NCI-H446 treated with DMSO at 0.1 percent for 48 hours (cell line): ENCODE measurements at places on chromosomes 4 and X.

GRCh38 chrX:103783196-103783595 is 6.6 kb downstream of the PLP1 start:
- DNase-seq = no peak

DNA sequence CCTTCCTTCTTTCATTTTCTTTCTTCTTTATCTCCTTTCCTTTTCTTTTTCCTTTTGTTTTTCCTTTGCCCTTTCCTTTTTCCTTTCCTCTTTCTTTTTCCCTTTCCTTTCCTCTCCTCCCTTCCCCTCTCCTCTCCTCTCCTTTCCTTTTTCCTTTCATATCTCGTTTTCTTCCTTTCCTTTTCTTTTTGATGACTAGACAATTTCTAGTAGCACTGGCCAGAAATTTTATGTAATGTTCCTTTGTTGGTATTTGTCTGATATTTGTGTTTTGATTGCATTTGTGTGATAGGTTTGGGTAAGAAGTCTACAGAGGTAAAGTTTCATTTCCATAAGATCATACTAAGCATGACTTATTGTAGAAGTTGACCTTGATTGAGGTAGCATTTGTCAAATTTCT is 1722.9 kb upstream of the IGFBP7 start:
- no peak for DNase-seq

DNA sequence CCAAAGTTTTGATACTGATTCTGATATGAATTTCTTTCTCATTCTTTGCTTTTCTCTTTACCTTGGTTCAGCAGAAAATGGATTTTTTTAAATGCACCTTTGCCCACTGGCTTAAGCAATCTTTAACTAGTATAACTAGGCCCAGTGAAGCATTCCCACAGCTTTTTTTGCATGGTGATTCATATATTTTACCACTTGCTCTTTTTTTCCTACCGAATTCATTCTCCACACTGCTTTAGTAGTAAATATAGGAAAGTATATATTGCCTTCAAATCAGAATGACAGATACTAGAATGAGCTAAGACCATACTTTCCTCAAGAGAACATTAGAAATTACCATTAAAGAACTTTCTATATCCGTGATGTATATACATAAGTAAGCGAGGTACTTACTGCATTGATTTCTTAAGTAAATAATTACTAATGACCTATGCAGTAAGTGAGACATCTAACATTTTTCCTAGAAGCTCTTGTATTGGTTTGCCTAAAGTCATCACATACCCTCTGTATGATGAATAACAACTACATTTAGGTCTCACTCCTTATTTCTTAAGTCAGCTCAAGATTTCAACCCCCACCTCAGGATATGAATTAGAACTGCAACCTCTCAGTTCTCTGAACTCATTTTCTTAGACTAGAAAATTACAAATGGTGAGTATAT is 44.2 kb downstream of the SLC4A4 start:
- DNase-seq = no peak

DNA sequence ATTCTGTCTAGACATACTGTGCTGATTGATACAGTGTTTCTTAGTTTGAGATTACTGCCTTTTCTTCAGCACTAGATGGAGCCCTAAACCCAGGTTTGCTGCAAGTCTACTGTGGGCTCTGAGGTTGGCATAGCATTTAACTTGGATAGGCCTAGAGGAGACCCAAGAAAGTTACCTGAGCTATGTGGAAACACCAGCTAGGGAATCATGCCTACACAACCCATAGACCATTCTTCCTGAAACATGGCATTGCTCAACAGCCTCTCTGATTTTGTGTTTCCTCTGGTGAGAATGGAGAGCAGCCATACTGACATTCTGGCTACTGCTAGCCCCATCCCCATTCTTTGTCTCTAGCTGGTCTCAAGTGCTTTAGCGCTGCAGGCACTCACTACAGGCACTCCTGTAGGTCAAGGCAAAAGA is 287.7 kb upstream of the PCDH18 start:
- DNase-seq = peak; percentile 46

GRCh38 chr4:75154994-75155393 is 222.1 kb downstream of the PARM1 start:
- no peak for DNase-seq

GRCh38 chr4:140154572-140154891 is 548 bp upstream of the MAML3 start:
- DNase-seq = no peak

DNA sequence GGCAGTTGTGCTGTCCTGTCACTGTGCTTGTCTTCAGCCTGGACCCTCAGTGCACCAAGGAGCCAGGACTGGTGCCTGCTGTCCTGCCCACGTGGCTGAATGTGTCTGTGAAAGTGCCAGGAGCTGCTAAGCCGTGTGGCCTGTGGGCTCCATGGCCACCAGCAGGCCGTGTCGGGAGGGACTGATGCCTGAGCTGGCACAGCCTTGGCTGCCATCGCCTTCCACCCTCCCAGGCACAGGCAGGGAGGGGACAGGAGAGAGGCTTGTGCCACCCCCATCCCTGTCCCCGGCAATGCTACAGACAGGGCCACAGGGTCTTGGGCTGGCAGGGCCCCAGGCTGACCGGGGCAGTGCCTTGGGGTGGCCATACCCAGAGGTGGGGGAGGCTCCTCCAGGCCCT is 24.8 kb downstream of the DOK7 start:
- no peak for DNase-seq

GRCh38 chrX:134158821-134159512 is 78.0 kb upstream of the CCDC160 start:
- DNase-seq = no peak

DNA sequence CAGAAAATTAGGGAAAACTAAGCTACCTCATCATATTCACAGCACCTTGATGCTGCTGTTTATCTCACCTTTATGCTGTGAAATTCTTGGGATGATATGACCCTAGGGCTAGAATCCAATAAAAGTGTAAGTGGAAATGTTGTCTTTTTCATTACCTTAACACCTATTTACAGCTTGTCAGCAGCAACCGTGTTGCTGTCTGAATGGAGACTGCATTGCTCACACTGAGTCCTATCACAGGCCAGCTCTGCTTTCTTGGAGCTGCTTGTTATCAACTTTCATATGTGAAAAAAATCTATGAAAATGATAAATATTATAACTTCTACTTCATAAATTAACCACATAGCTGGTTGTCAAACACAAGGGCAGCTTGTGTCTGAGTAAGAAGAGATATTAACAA is 789.5 kb downstream of the TECRL start:
- peak; percentile 54 for DNase-seq

- DNase-seq = peak; percentile 89
Measured at GRCh38 chr4:56995525-56995924, 16.8 kb downstream of the POLR2B start.

- no peak for DNase-seq
Measured at GRCh38 chr4:158203436-158203835, 6.8 kb upstream of the TMEM144 start.

DNA sequence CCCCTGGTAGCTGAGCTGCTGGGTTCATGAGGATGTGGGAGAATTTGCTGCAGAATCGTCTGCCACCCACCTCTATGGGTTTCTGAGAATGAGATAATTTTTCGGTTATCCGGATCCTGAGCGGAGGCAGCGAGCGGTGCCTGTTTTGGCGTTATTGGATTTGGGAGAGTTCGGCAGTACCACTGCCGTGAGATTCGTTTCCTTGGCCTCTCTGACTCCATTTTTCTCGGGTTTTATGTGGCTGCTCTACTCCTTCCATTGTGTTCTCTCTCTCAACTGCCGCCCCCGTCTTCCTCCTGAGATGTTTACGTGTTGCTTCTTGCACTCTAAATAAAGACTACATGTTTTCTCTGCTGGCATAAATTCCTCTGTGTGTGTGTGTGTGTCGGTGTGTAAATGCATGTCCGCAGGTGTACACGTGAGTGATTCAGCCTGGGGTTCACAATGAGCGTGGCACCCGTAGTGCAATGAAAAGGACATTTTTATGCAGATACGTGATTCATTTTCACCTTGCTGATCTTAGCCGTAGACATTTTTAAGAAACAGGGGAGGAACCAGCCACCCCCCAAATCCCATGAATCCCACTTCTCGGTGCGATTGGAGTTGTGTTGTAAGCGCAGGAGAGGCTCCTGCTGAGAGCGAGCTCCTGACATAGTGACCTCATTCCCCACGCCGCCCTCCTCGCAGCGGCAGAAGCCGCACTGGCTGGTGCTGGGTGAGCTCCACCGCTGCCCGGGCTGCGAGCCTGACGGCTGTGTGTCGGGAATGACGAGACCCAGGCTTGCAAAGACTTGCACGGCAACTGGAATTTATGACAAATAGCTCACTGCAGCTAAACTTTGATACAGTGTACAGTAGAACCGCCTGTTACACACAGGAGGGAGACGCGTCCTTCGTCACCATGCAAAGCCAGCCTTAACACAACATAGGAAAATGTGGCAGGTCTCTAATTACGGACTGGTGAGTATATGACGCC is 82.2 kb downstream of the STOX2 start:
- DNase-seq = no peak

DNA sequence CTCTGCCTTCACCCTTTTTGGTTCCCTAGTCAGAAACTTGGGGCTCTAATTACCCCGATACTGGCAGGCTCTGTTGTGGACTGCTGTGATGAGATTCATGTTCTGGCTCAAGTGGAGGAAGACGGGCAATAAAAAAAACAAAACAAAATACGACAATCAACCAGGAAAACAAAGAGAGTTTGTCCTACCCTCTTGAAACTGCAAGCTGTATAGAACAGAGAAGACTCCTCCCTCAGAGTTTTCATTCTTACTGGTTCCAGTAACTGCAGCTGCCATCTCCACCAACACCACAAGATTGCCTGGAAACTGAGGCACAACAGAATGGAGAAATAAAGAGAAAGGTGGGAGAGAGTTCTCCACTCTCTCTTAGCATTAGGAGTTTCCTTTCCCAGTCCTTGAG is 11.1 kb upstream of the IL1RAPL1 start:
- no peak for DNase-seq

DNA sequence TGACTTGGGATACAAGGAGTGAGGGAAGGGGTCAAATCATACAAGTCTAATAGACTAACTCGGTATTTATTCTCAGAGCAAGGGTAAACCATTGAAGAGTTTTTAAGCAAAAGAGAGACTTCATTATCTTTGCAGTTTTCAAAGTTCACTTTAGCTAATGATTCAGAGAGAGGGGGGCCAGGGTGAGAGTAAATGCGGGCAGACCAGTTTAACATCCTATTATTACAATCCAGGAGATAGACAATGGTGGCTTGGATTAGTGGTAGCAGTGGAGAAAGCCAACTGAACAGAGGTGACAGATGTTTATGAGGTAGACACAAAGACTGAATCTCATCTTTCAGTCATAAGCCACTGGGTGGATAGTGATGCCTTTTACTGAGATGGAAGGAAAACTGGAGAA is 57.9 kb downstream of the CPEB2 start:
- no peak for DNase-seq

DNA sequence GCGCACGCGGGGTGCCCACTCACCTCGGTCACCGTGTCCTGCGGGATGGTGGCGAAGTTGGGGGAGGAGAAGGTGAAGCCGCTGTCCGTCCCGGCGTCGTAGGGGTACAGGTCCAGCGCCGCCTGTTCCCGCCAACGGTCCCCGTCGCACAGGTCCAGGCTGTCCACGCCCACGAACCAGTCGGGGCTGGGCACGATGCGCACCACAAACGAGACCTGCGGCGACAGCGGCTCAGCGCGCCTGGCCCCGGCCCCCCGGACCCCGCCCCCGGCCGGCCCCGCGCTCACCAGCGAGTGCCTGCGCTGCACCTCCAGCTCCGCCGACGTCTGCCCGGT is 1.4 kb downstream of the SPON2 start:
- DNase-seq = no peak

DNA sequence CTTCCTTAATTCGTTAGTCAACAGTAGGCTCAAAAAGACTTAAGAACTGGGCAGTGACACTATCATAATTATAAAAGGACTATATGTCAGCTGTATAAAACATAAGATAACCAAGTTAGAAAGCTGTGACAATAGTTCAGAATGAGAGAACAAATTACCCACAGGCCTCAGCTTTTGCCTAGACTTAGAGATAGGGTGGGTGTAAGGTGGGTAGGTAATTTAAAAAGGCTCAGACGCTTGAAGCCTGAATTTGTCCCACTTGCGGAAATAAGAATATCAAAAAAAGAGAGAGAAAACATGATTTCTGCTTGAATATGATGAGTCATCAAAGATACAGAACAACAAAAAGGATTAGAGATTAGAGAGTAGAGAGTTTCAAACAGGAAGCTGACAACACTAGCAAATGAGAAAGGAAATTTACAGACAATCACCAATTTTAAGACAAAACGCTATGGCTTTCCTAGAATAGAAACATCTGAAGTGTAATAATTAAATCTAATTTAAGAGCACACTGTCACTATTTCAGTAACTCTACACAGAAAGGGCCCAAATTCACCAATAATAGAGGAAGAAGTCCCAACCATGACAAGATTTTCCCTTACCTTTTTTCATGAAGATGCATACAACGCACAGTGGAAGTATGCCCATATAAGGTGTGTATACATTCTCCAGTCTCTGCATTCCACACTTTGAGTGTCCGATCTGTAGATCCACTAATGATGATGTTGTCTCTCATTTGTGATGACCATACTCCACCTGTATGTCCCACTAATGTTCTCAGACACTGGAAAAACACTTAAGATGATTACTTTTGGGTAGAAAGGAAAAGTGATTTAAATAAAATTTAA is 208.1 kb downstream of the FBXW7 start:
- no peak for DNase-seq

DNA sequence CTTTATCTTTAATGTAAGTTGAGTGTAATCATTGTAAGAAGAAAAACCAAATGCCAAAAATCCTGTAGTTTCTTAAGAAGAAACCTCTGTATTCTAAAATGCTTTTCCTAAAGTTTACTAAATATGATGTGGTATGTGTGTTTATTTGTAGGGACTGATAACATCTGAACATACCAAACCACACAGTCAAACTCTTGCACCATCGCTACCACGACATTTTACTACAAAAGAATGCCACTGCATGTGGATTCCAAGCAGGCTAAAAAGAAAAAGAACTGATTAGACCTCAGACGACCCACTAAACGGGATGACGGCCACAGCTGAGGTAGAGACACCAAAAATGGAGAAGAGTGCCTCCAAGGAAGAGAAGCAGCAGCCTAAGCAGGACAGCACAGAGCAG is 46.1 kb downstream of the LAS1L start:
- DNase-seq = no peak

- no peak for DNase-seq
Measured at GRCh38 chrX:68049466-68049865, 383.8 kb downstream of the OPHN1 start.

DNA sequence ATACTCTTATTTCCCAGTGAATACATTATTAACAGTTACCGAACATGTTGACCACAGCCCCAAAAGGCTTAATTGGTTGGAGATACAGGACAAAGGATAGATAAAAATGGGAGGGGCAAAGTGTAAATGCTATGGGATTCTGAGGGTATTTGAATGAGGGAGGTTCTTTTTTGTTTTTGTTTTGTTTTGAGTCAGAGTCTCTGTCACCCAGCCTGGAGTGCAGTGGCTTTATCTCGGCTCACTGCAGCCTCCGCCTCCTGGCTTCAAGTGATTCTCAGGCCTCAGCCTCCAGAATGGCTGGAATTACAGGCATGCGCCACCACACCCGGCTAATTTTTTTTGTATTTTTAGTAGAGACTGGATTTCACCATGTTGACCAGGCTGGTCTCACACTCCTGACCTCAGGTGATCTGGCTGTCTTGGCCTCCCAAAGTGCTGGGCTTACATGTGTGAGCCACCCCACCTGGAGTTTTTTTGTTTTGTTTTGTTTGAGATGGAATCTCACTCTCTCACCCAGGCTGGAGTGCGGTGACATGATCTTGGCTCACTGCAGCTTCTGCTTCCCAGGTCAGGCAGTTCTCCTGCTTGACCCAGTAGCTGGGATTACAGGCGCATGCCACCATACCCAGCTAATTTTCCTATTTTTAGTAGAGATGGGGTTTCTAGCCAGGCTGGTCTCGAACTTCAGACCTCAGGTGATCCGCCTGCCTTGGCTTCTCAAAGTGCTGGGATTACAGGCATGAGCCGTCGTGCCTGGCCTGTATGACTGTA is 9.0 kb downstream of the UBE2K start:
- no peak for DNase-seq
